Activated CD8-positive, alpha-beta T cell treated with anti-CD3 and anti-CD28 coated beads for 36 hours (primary cell): ENCODE measurements at places on chromosomes 12 and 14. TPM values are rescaled to one million over a fixed set of nuclear protein-coding genes. Genes with fewer than 3 reads are reported as not detected.

DNA sequence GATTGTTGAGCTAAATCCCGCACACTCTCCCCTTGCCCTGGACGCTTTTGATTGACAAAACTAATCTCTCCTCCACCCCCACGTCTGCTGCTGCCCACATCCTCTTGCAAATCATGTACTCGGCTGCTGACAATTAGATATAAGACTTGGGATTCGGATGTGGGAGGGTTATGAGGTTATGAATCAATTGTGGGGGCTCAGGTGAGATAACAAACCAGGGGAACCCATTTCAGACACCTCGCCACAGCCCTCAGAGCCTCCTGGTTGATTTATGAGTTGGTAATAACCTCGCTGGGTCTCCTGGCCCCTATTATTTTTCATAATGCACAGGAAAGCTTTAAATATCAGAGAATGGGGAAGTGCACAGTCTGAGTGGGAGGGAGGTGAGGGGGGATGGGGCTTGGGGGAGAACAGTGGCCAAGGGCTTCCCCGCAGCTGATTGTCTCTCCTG, 449.9 kb downstream of the DPF3 start:
- H3K27me3 ChIP-seq, result peaks cover 10% of the 10 kb centered on the region
- DNase-seq, result peak; percentile 86
- H3K36me3 ChIP-seq, result no peaks in the 10 kb centered on the region
- H3K4me1 ChIP-seq, result peaks cover 41% of the 10 kb centered on the region

DNA sequence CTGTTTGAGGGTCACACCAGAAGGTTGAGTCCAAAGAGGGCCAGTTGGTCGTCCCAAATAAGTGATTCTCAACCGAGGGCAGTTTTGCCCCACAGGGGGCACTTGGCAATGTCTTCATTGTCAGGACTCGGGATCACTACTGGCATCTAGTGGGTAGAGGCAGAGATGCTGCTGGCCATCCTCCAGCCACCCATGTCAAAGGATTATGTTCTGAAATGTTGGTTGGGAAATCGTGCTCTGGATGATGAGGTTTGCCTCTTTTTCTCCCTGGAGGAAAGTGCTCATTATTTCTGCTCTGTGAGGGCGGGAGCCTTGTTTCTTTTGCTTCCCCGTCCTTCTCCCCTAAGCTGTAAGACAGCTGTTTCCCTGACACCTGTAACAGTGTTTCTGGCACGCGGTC, 3.6 kb downstream of the ZNF839 start:
- peaks cover 23% of the 10 kb centered on the region for H3K4me1 ChIP-seq
- no peak overlapping the region for H3K27ac ChIP-seq
- peaks cover 8% of the 10 kb centered on the region for H3K36me3 ChIP-seq
- no peak overlapping the region for H3K4me3 ChIP-seq

DNA sequence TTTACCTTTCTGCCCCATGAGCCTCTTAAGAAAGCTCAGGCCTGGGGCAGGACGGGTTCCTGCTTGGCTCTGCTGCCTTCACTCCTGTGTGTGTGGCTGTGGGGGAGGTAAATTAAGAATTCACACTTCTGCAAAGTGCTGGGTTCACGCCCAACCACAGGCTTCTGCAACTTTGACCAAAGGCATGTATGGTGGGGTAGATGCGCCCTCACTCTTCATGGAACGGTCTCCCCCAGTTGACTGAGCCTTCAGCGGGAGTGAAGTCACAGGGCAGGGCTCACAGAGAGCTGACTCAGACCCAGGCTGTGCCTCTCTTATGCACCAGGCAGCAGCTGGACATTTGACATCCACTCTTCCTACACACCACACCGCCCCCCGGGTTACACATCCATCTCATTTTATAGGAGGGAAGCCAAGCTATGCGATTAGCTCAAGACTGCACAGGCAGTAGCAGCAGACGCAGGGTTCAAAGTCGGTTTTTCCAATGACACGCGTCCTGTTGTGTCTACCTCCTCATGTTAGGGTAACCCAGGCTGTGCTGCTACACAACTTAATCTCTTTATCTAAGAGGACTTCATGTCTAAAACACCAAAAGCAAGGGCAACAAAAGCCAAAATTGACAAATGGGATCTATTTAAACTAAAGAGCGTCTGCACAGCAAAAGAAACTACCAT, 15.4 kb upstream of the BCL11B start:
- peak overlapping the region; percentile 73 for H3K27ac ChIP-seq
- peaks cover 13% of the 10 kb centered on the region for H3K4me1 ChIP-seq
- peak overlapping the region; percentile 62 for H3K4me3 ChIP-seq

DNA sequence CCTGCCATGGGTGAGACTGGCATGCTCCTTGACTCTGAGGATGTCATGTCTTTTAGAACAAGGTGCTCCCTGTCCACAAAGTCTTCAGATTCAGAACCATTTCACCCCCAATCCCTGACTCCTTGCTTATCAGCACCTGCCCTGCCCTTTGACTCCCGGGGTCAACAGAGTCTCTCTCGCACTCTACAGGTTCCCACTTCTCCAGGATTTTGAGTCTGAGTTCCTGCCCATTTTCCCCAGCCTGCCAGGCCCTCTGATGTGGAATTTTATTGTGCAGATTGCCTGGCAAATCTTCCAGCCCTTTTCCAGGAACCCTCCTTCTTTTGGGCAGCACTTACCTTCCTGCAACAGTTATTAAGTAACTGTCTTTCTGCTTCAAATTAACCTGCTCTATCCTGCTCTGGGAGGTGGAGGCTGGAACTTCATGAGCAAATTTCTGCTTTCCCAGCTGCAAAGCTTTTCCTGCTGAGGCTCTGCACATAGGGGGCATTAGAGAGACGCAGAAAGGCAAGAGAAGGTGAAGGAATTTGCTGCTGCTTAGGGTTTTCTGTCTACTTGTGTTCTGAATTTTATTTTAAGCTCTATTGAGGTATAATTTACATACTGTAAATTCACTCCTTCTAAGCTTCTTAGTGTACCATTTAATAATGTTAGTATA, 259.1 kb downstream of the PCNX1 start:
- no peak overlapping the region for H3K27ac ChIP-seq
- peaks cover 15% of the 10 kb centered on the region for H3K4me1 ChIP-seq
- H3K4me3 ChIP-seq, result no peak overlapping the region
- no peaks in the 10 kb centered on the region for H3K36me3 ChIP-seq

DNA sequence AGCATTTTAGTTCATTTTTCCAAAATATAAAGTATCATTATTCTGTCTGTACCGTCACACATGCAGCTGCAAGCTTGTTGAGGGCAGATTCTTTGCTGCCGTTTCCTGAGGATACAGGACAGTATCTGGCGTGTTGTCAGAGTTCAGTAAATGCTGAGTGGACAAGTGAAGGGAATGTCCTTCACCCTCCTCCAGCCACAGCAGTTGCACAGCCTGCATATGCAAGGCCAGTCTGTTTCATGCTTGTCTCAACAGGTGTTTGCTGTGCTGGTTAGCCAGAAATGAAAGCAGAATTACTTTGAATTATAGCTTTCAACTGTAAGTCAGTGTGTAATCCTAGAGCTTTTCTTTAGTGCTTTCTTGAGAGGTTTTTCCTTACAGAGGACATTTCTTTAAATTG, 36.5 kb downstream of the TDP1 start:
- no peaks in the 10 kb centered on the region for H3K27me3 ChIP-seq
- no peaks in the 10 kb centered on the region for H3K4me1 ChIP-seq
- H3K4me3 ChIP-seq, result no peak overlapping the region

GRCh38 chr12:2754208-2754607, 40.6 kb upstream of the FKBP4 start:
- peaks cover 8% of the 10 kb centered on the region for H3K27me3 ChIP-seq
- no peaks in the 10 kb centered on the region for H3K36me3 ChIP-seq
- H3K4me1 ChIP-seq, result no peaks in the 10 kb centered on the region
- DNase-seq, result no peak
- H3K4me3 ChIP-seq, result no peak overlapping the region
- H3K27ac ChIP-seq, result no peak overlapping the region

- no peak overlapping the region for H3K27ac ChIP-seq
- peaks cover 8% of the 10 kb centered on the region for H3K4me1 ChIP-seq
- DNase-seq, result no peak
- no peaks in the 10 kb centered on the region for H3K36me3 ChIP-seq
- H3K27me3 ChIP-seq, result no peaks in the 10 kb centered on the region
Observed at GRCh38 chr12:24709216-24709615, 239.7 kb downstream of the BCAT1 start.

- no peak overlapping the region for H3K27ac ChIP-seq
- H3K27me3 ChIP-seq, result no peaks in the 10 kb centered on the region
- no peak for DNase-seq
- H3K4me1 ChIP-seq, result no peaks in the 10 kb centered on the region
Observed at GRCh38 chr12:84375449-84376170, 537.0 kb downstream of the SLC6A15 start.

- H3K27ac ChIP-seq, result no peak overlapping the region
- H3K27me3 ChIP-seq, result no peaks in the 10 kb centered on the region
- no peak overlapping the region for H3K4me3 ChIP-seq
- no peaks in the 10 kb centered on the region for H3K4me1 ChIP-seq
Observed at GRCh38 chr12:117023998-117024960, 74.9 kb downstream of the TESC start.

Gene GPRC5A
- total RNA-seq, result 0.11 TPM

Gene CLEC1A
- total RNA-seq, result not detected

Gene KRT83
- total RNA-seq, result not detected
